Epithelial cell of proximal tubule (primary cell): ENCODE measurements at places on chromosomes 2 and 18. TPM values are rescaled to one million over a fixed set of nuclear protein-coding genes. Genes with fewer than 3 reads are reported as not detected.

GRCh38 chr18:35973650-35974049 is 1.2 kb downstream of the RMP24 start:
- DNase-seq: no peak

The RPS27A gene
- 2,460 and 3,784 TPM in 2 replicates for total RNA-seq

DNA sequence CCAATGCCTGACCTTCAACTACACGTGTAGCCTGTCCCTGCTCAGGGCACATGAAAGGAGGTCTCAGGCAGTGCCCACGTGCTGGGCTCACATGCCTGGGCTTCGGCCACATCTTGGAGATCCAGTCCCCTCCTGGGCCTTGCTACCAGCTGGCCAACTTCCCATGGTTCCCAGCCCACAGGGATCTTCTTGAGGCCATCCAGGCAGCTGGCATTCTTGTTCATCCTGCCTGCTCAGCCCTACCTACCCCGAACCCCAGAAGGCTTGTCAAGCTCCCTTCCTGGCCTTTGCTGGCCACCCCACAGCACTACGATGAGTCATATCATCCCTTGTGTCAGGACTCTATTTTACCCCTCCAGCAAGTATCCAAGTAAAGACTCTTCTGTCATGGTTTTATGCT is 97.1 kb downstream of the ZBTB7C start:
- no peak for DNase-seq

- DNase-seq: no peak
Observed at GRCh38 chr2:220682616-220683015, 889.5 kb downstream of the EPHA4 start.
